SK-MEL-5 (cell line): ENCODE measurements at places on chromosomes 2 and 18. TPM values are rescaled to one million over a fixed set of nuclear protein-coding genes. Genes with fewer than 3 reads are reported as not detected.

The REG3A gene
- total RNA-seq: not detected in 2 replicates

The CFAP53 gene
- total RNA-seq: 0.11 and 0.35 TPM in 2 replicates

The RGPD4 gene
- total RNA-seq: 0.08 TPM in 1 of 2 replicates, not detected in the other

The GKN1 gene
- total RNA-seq: not detected in 2 replicates

The CCDC141 gene
- total RNA-seq: 0.13 TPM in 1 of 2 replicates, not detected in the other

The FBXO41 gene
- 3.6 and 4.8 TPM in 2 replicates for total RNA-seq

The MAPK4 gene
- 55.8 and 62.4 TPM in 2 replicates for total RNA-seq

The ATP6V1C2 gene
- total RNA-seq: 1.1 and 1.2 TPM in 2 replicates

The ADAM23 gene
- total RNA-seq: 7.6 and 9.3 TPM in 2 replicates

The APCDD1 gene
- total RNA-seq: not detected in 2 replicates

The IL37 gene
- total RNA-seq: not detected in 2 replicates

The CAVIN2 gene
- not detected in 2 replicates for total RNA-seq

The STK36 gene
- total RNA-seq: 11.3 and 12.6 TPM in 2 replicates

The RTP5 gene
- total RNA-seq: not detected in 2 replicates

The CTAGE1 gene
- 0.03 TPM in 1 of 2 replicates, not detected in the other for total RNA-seq

The GRHL1 gene
- 1.9 and 2.1 TPM in 2 replicates for total RNA-seq

DNA sequence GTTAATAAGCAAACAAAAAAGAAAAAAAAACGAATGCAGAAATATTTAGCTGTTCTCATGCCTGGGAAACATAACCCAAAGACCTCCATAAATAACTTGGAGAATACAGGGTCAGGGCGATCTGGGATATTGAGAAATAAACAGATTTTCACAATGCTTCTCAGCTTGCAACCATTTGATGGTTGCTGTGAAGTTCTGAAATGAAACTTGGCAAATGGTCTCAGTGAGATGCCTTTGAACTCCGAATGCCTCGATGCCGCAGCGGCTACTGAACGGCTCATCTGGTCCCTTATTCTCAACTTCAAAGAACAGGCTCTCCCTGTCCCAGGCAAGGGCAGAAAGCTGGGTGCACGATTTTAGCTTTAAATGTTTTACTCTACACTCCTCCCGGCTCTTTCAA lies 78.1 kb downstream of the ZNF516 start:
- DNase-seq: no peak

- no peak for DNase-seq
These were observed 325.9 kb downstream of the FSIP2 start for GRCh38 chr2:186064507-186064906.

DNA sequence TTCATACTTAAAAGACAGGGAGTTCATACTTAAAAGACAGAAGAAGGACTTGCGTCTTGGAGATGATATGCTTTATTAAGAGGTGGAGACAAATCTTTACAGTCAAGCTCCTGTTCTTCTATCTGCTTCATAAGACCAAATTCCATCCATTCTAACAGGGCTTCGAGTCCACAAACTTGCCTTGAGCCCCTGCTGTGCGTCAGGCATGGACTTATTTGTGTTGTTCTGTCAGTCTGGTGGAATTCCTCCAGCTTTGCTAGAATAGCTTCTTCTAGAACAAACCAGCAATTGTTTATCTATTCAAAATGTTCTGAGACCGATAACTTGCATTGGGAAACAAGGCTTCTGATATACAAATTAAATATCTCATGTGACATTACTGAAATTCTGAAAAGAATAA lies 73.9 kb upstream of the SOX11 start:
- DNase-seq: no peak

DNA sequence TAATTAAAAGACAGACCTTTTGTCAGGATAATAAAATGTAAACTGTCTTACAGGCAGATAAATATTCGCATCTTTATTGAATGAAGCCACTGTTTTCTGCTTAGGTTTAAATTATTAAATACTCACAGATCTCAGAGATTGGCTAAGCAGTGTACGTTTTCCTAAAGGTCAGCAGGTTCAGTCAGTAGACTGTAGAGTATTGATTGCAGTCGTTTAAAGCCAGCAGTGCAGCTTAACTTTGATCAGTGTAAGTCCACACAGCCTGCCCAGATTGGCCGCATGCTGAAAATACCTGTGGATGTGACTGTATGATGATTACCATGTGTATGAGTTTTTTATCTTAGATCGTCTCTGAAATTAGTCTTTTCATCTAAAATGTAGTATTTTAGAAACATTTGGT lies 42.3 kb downstream of the ATP9B start:
- no peak for DNase-seq

GRCh38 chr2:143936848-143937722 lies 582.8 kb downstream of the ZEB2 start:
- no peak for DNase-seq

- DNase-seq: no peak
These were observed 239.8 kb downstream of the EN1 start for GRCh38 chr2:118607641-118608040.

GRCh38 chr18:5097116-5097703 lies 99.8 kb downstream of the AKAIN1 start:
- DNase-seq: no peak

DNA sequence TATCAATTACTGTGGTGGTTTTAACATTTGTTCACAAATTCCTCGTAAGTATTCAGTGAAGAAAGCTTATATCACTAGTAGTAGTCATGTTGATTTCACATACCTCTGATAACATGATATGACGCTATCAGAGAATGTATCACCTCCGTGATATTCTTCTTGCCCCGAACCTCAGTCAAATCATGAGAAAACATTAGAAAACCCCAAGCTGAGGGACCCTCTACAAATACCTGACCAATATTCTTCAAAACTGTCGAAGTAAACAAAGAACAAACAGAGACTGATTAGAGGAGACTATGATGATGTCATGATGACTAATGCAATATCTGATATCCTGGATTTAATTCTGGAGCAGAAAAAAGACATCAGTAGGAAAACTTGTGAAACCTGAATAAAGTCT lies 85.6 kb upstream of the SPOPL start:
- no peak for DNase-seq

DNA sequence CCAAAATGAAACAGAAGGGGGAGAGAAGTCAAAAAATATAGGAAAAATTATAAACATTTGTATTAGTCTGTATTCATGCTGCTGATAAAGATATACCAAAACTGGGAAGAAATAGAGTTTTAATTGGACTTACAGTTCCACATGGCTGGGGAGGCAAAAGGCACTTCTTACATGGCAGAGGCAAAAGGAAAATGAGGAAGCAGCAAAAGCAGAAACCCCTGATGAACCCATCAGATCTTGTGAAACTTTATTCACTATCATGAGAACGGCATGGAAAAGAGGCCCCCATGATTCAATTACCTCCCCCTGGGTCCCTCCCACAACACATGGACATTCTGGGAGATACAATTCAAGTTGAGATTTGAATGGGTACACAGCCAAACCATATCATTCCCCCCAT lies 79.1 kb downstream of the ZRANB3 start:
- DNase-seq: no peak

DNA sequence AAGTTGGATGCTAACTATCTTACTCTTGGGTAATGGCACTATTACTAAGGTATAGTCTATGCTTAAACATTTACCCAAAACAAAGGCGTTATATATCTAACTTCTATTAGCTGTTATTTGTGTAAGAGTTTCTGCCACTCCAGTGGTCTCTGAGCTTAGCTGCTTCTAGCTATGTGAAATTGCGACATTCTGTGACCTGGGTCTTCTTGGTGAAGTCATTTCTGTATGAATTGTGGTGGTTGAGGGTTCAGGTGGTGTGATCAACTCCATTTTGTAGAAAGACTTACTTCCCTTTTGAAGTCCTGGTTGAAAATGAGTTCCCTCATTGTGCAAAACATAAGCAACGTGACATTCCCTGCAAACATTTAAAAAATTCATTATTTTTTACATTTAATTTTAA lies 221.6 kb downstream of the PIK3C3 start:
- no peak for DNase-seq

DNA sequence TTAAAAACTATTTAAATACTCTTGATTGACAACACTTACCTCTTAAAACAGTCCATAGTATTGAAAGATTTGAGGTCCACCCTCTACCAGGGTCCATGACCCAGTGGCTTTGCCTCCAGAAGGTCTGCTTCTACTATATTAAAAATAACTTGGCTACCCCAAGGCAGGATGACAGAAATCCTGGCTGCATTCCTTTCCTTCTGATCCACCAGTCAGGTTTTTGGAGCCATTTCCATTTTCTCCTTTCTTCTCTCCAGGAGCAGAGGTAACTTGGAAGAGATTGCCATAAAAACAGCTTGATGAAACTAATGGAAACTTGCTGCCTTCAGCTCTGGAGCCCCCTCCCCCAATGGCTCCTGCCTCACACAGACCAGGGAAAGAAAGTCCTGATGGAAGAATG lies 2.6 kb upstream of the FAM171B start:
- no peak for DNase-seq

DNA sequence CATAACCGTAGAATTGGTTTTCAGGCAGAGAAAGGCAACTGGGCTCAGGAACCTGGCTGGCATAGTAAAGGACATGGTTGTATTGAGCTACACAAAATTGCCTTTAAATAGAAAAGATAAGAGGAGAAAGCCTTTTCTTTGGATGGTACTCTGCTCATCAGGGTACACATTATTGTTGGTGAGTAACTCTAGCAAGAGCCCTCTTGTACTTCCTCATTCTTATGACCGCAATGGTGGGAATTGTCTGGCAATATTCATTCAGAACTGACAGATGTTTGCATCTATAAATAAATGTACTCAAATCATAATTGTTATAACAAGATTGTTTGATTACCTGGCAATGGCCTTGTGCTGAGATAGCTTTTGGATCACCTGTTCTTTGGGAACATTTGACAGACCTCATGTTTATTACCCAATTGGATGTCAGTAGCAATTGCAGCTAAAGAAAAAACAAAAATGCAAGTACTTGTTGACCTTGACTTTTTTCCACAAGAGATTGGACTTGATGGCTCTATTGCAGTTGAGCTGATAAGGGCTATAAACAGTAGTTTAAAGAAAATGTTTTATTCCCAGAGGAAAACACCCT lies 43.9 kb downstream of the MEIS1 start:
- no peak for DNase-seq

GRCh38 chr18:13418013-13418710 lies 199.6 kb downstream of the LDLRAD4 start:
- no peak for DNase-seq

GRCh38 chr2:137173463-137173862 lies 408.1 kb downstream of the THSD7B start:
- DNase-seq: peak; percentile 7

- DNase-seq: no peak
These were observed 64.7 kb upstream of the DSEL start for GRCh38 chr18:67581178-67581577.

DNA sequence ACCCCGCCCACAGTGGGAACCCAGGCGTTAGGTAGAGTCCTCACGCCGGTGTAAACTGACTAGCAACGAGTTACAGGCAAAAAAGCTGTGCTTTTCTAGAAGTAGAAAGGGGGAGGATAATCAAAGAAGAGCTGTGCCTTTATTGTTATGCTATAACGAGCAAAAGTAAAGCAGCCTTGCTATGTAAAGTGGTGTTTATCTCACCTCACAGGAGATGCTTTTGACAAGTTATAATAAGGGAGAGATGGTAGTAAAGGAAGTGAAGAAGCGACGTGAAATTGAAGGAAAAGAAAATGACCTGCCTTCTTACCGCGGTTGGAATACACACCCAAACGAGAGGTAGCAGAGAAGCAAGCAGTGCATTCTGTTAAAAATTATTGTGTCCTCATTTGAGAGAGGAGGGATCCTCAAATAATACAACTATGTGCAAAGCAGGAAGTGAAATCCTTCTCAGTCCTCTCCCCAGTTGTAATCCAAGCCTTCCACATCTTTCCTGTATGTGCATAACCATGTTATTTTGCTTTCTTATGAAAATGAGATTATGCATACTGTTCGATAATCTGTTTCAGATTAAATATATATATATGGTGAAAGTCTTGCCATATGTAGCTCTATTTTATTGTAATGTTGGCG lies 962 bp downstream of the TANK start:
- no peak for DNase-seq

DNA sequence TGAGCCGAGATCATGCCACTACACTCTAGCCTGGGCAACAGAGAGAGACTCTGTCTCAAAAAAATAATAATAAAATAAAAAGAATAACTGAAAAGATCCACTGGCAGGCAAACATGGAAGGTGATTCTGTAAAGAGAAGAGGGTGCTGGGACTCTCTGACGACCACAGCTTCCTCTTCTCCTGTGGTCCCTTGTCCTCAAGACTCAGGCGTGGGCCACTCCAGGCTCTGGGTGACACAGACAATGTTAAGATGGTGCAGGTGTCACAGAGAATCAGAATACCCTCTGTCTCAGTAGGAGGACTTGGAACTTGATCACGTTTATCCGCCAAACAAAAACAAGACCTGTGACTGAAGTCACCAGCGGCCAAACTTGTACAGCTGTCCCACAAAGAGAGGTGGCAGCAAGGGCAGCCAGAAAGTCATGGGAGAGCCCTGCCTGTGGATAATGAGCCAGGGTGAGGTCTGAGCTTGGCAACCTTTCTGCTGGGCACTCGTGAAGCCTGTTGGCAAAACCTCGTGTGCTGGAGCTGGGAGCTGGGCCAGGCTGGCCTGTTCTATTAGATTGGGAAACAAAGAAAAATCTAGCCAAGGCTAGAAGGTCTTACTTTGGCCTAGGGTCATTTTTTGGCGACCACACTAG lies 76.4 kb upstream of the ITGA6 start:
- DNase-seq: no peak
